Muscle of arm (tissue), 14 donors: ENCODE measurements at places on chromosomes 2 and 18. TPM values are rescaled to one million over a fixed set of nuclear protein-coding genes. Genes with fewer than 3 reads are reported as not detected.

The DNER gene
- polyA plus RNA-seq, result 2.2 TPM

The NFE2L2 gene
- polyA plus RNA-seq, result 74.6 TPM

- no peak for DNase-seq
Observed at GRCh38 chr2:20677301-20678085, 10.5 kb downstream of the GDF7 start.

GRCh38 chr2:135840601-135841000, 3.6 kb upstream of the LCT start:
- no peak for DNase-seq

GRCh38 chr2:110105608-110106467, 9.8 kb downstream of the MALL start:
- no peak for DNase-seq
